ENCODE measurements at places on chromosomes 2 and 18.

GRCh38 chr2:218859556-218859987 is at the start of gene WNT6:
WNT6 (plus strand) TSS chr2:218859805; CDS start chr2:218860038, 233 bp downstream.
- DNase-seq, result no peak

- DNase-seq, result no peak
Measured at GRCh38 chr2:144190908-144191605, 328.9 kb downstream of the ZEB2 start.

GRCh38 chr2:28670856-28671255 is 80.8 kb upstream of the PPP1CB start:
- DNase-seq, result no peak

DNA sequence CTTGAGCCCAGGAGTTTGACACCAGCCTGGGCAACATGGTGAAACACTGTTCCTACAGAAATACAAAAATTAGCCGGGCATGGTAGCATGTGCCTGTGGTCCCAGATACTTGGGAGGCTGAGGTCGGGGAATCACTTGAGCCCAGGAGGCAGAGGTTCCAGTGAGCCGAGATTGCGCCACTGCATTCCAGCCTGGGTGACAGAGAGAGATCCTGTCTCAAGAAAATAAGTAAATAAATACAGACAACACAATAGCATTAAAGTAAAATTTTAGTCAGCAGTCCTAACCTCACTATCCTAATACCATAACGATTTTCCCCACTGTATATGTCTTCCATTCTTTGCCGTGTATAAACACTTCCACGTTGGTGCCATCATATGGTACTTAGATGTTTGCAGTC is 83.0 kb upstream of the MBOAT2 start:
- no peak for DNase-seq

DNA sequence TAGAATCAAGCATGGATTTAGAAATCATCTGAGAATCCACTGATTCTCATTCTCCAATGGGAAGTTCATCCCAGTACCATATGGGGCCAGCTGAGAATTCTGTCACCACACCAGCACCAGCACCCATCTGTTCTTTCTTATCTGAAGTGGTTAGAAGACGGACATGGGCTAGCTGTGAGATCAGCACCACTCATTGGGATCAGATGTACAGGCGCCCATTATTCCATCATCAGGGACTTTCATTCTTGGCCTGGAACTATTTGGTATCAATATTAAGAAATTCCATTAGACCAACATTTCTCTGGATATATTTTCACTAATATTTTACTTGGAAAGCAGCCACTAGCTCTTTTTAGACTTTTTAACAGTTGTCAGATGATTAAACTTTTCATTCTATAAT is 185.9 kb upstream of the LINC00305 start:
- no peak for DNase-seq

GRCh38 chr2:173353556-173353955 is 1.1 kb upstream of the CDCA7 start:
- no peak for DNase-seq

GRCh38 chr2:125169022-125169763 is 1144.1 kb downstream of the CNTNAP5 start:
- DNase-seq, result no peak

DNA sequence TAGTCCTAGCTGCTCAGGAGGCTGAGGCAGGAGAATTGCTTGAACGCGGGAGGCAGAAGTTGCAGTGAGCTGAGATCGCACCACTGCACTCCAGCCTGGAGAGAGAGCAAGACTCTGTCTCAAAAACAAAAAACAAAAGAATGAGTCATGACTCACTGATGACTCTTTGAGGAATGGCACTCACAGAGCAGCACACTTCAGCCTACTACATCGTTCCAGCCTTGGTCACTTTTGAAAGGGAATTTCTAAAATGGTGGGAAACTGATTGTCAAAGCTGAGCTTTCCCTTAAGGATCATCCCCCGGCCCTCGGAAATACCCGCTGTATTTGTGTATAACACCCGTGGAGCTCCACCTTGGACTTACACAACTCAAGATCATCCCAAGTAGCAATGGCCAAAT is 217.3 kb upstream of the HS6ST1 start:
- peak; percentile 91 for DNase-seq

- DNase-seq, result no peak
Measured at GRCh38 chr2:47728551-47728950, 54.4 kb upstream of the MSH6 start.

DNA sequence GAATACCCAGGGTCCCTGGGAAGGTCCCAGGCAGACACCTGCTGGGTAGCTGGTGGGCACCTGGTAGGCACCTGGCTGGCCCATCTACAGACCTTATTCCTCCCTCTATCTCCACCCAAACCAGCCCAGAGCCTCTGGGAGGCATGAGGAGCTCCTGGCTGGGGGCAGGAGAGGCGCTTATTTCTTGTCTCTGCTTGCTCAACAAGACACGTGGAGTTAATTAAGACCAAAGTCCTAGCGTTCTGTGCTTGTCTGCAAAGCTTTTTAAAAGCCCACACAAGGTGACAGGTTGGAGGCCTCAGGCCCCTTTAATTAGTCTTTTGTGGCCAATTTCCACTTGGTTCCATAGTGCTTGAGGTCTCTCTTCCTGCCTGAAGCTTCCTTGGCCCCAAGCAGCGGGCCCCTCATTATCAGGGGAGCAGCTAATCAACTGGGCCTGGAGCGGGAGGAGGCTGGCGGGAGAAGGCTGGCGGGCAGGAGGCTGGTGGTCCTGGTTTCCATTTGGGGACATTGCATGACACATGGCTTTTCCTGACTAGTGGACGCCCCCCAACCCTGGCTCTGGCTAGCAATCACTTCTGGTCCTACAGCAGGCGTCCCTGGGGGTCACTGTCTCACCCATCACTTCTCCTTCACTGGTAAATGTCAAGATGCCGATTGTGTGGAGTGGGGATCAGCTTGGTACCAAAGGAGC is 65.4 kb upstream of the HDAC4 start:
- DNase-seq, result no peak

DNA sequence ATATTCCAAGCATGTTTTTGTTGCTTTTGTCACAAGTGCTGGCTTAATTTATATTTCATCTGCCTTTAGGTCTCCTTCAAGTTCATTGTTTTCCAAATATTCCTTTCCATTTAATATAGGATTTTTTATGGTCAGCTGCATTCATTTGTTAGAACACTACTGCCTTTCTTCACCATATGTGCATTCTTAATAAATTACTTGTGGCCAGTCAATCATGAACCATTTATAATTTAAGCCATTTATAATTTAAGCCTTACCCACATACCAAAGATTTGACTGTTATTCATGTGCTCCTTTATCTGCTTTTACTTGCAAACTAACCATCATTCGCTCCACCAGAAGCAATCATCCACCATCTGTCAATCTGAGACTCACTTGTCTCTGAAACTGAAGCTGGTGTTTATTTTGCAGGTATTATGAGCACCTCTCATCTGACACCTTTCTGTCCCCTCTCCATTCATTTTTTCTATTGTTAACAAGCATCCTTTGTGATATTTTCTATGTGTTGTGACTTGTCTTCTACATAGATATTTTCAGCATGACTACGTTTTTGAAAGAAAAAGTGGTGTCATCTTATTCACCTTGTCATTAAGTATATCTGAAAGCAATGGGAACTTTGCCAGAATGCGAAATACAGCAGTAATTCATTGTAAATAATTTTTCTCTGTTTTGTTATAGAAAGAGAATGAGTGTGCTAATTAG is 786.8 kb downstream of the KCNJ3 start:
- no peak for DNase-seq

DNA sequence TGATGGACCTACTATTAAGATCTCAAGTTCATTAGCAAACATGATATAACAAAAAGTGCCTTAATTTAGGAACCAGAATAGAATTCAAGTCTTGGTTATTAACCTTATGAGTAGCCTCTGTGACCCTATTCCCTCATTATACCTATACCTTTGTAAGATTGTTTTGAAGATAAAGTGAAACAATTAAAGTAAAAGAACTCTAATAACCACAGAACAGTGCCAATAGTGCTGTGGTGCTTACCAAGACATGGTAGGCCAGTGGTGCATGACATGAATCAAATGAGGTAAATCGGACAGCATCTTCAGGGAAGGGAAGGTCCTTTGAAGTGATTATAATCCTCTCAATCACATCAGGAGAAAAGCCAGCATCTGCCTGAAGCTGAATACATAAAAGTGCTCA is 36.4 kb downstream of the METTL4 start:
- DNase-seq, result no peak
